ENCODE measurements at places on chromosomes 4 and X.

DNA sequence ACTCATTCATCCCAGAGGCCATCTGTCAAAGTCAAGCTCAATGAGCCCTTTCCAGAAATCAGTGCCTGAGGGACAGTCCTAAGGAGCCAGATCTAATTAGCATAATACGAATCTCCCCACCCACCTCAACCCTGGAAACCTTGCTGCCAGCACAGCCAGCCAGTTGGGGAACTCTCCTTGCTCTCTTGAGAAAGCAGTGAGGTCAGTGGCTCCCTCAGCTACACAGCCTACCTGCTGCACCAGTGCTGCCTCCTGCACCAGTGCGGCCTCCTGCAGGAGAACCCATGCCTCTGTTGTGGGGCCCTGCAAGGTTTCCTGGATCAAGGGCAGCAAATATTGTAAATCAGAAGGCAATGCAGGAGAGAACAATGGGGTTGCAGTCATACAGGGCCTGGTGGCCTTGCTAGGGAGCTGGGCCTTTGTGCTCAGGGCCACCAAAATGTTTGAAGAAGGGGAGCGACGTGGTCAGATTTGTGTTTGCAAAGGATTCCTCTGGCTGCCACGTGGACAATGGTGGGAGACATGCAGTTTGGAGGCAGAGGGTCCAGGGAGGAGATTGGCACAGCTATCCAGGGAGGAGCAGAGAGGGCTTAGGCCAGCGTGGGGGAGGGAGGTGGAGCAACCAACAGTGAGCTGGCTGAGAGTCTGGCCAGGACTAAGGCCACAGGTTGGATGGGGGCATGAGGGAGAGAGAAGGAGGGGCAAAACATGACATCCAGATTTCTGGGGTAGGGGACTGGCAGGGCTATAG lies 124.3 kb upstream of the MAMLD1 start:
- peak; percentile 79 for DNase-seq

GRCh38 chrX:15674514-15674840 lies 9.9 kb upstream of the CLTRN start:
- no peak for DNase-seq

DNA sequence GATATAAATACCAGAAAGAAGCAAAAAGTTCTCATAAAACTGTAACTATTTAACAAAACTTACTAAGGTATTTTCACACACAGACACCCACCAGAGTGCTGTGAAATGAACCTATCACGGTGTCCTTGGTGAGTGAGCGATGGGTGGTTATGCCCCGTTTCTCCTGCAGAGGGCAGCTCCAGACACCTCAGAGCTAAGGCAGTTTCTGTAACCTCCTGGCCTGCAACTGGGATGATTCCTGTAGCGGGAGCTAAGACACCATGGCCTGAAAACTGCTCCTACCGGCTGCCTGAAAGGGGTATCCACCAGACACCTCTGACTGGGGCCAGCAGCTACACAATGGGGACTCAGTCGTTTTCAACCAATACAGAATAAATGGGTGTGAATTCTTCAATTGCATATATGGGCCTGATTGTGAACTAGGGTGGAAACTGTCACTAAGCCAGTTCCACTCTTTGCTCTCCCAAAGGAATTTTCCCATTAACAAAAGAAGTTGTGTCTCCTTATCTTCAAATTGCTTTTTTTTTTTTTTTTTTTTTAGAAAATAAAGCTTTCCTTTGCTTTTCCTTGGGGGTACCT lies 2375.8 kb upstream of the TENM3 start:
- DNase-seq = no peak

DNA sequence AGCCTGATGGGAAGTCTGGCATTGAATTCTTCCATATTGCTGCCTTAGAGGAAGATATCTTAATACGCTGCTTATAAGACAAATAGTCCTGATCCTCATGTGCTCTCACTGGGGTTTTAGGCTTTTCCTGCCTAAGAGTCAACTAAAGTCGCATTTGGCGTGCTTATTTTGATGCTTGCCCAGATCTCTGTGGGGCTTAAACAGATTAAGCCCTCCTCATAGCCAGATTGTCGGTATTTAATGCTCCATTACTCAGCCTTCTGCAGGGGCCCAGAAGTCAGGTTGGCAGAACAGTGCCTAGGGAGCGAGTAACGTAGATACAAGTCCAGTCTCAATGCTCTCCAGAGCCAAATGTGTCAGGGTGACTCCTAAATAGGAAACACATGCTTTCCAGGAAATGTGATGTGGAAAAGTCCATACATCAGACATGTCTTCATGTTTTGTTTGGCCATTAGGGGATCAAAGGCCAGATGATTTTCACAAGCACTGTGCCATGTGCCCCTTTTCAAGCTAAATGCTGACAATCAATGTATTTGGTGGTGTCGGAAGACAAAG lies 262.8 kb downstream of the PRDM5 start:
- no peak for DNase-seq

DNA sequence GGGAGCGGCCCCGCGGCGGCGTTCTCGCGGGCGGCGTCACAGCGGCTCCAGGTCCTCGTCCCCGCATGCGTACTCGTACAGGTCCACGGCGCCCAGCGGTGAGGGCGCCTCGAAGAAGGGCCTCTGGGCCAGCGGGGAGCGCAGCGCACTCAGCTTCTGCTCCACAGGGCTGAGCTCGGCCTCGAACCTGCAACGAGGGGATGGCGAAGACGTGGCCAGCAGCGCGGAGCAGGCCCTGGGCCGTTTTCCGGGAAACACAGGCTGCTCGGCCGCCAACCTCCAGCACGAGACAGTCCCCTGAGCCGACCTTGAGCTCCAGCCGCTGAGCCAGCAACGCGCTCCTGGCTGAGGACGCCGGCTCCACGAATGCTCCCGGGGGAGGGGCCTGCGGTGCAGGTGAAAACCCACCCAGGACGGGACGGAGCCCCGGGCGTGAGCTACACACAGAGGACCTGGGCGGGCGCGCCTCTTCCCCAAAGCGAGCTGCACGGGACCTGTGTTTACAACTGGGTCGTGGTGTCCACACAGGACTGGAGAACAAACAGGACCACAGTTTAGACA lies 15.8 kb upstream of the GTPBP6 start:
- no peak for DNase-seq

DNA sequence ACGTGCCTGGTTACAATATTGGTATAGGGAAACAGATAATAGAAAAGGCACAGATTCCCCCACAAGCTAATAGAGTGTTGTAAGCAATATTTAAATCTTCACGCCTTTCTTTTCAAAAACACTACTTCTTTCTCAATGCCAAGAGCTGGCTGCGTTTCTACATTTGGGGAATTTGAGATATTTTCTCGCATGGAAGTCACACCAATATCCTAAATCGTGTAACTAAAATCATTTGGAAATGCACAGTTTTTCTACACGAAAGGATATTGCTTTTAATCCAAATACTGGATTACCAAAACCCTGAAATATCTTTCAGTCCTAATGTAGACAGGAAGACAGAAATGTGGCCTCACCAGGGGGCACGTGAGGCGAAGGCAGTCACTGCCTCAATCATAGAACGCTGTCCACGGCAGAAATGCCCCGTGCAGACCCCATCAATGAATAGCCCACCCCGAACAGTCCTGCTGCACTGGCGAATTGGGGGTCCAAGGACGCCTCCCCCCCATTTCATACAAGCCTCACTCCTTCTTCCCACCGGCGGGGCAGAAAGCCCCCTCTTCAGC lies 106.6 kb downstream of the NSUN7 start:
- DNase-seq = no peak

DNA sequence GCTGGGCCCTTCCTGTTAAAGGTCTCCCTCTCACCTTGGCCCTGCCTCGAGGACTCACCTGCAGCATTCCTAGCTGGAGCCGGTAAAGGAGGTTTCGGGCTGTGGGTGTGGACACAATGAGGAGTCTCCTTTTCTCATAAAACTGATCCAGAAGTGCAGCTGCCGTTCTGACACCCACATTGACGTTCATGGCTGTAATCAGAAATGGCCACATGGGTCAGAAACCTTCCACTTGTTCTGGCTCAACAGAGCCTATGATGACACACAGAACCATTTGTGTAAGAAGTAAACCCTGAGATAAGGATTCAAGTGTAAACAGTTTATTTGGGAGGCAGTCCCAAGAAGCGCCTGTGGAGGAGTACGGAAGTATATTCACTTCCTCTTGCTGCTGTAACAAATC lies 63.8 kb downstream of the SRPX start:
- DNase-seq = no peak

DNA sequence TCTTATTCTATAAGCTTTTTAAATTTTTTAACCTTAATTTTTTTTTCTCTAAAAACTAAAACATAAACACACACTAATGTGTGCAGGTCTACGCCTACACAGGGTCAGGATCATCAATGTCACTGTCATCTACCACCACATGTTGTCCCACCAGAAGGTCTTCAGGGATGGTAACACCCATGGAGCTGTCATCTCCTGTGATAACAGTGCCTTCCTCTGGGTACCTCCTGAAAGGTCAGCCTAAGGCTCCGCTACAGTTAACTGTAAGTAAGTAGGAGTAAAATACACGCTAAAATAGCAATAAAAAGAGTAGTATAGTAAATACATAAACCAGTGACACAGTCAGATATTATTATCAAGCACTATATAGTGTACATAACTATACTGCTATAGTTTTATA lies 45.9 kb upstream of the GPRIN3 start:
- no peak for DNase-seq

DNA sequence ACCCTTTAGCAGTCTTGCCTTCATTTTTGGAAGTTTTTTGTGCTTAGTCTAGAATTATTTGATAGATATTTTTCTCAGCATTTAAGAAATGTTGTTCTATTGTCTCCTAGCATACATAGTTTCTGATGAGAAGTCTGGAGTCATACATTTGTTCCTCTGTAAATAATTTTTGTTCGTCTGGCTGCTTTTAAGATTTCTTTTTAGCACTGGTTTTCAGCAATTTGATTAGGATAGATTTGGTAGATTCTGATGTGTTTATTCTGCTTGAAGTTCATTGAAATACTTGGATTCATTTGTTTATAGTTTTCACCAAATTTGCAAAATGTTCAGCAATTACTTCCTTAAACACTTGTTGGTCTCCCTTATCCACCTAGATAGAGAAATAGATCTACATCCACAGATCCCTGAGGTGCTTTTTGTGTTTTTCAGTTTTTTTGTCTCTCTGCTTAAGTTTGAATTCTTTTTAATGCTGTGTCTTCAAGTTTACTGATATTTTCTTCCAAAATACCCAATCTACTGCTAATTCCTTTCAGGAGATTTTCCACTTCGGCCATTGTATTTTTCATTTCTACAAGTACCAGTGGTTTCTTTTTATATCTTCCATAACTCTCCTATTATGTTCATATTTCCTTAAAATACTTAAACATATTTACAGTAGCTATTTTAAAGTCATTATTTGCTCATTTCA lies 64.9 kb downstream of the ABLIM2 start:
- DNase-seq = no peak

- no peak for DNase-seq
Measured at GRCh38 chr4:165540206-165540830, 161.5 kb downstream of the CPE start.

DNA sequence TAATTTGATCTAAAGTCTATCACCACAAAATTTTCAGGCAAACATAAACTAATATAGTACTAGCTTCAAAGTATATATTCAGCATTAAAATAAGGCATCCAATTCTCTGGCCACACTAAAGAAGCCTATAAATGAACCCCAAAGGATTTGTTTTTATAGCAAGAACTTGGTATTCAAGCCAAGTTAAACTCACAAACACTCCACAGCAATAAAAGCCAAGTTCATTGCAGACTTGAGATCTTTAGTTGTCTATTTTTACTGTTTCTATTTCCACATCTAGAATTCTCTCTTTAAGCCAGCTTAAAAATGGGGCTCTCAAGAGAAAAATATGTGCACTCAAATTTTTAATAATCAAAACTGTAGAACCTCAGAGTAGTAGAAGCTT lies 51.1 kb downstream of the WDFY3 start:
- no peak for DNase-seq

GRCh38 chr4:155758481-155759371 lies at the start of gene GUCY1B1:
Gene GUCY1B1, plus strand, starts transcription at chr4:155759021. Its CDS starts 120 bp downstream, at chr4:155759141.
- DNase-seq = peak; percentile 96

GRCh38 chr4:128450326-128451120 lies 162.9 kb upstream of the PGRMC2 start:
- DNase-seq = no peak

Data from vagina (tissue), 2 donors.